ENCODE measurements at places on chromosomes 4 and X. TPM values are rescaled to one million over a fixed set of nuclear protein-coding genes. Genes with fewer than 3 reads are reported as not detected.

GDPD2 gene
- not detected for total RNA-seq

ARR3 gene
- not detected for total RNA-seq

ZXDB gene
- total RNA-seq = 8.7 TPM

MSANTD1 gene
- total RNA-seq = 2.1 TPM

DNA sequence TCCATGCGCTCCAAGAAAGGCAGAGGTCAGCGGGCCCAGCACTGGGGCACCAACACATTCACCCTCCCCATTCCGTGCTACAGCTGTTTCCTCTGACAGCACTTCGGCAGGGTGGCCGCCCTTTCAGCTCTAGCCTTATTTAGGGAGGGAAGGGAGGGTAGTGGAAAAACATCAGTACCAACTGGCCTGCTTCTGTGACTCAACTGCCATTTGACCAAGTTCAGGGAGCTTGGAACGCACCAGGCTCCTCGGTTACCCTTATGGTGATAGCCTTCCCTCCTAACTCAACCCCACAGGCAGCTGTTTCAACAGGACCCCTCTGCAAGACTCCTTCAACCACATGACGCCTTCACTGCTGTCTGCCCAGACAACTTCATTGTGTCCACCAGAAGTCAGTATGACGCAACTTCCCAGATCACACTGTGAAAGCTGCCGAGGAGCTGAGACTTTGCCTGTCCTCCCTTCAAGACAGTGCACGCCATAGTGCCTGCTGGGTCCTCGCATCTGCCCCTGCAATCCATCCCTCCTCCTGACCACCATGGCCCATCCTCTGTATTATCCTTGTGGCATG, 132.2 kb downstream of the AFAP1 start:
- DNase-seq = no peak
